T-helper 22 cell (primary cell): ENCODE measurements at places on chromosomes 16 and 17.

- DNase-seq: no peak
These were observed 12.0 kb downstream of the TBC1D16 start for GRCh38 chr17:80023481-80024205.

- DNase-seq: no peak
These were observed 16.8 kb downstream of the PDK2 start for GRCh38 chr17:50111673-50112655.

- no peak for DNase-seq
These were observed 6.4 kb downstream of the C16orf86 start for GRCh38 chr16:67672739-67673662.

GRCh38 chr17:70028397-70028796 is 46.6 kb upstream of the KCNJ16 start:
- DNase-seq: no peak

DNA sequence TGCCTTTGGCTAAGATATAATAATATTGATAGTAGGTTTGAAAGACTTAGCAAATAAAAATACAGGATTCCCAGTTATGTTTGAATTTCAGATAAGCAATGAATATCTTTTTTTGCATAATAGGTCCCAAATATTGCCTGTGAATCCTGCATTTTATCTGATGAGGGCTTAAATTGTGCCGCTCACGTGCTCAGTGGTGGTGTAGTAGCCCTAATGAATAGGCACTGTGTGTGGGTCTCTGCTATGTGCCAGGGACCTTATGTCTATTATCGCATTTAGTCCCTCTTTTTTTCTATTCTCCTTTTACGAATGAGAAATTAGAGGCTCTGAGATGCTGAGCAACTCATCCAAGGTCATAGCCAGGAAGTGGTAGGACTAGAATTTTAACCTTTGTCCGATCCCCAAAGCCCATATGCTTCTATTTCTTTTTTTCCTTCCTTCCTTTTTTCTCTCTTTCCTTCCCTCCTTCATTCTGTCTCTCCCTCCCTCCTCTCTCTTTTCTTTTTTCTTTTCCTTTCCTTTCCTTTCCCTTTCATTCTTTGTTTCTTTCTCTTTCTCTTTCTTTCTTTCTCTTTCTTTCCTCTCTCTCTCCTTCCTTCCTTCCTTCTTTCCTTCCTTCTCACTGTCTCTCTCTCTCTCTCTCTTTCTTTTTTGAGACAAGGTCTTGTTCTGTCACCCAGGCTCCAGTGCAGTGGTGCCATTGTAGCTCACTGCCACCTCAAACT is 47.2 kb downstream of the RGS9 start:
- no peak for DNase-seq

DNA sequence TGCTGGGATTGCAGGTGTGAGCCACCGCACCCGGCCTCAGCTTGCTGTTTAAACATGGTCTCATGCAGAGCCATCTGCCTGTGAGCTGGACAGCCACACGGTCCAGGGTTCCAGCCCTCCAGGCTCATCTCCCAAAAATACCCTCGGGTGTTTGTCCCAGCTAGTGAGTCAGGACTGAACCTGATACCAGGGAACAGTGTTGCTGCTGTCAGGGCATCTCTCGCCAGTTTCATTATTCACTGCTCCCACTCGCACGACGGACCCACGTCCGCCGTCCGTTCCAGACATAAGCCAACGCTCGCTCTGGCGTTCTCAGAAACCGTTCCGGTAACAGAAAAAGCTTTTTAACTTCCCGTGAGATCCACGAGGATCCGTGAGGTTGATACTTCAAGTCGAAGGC is 77.6 kb downstream of the NXN start:
- no peak for DNase-seq

DNA sequence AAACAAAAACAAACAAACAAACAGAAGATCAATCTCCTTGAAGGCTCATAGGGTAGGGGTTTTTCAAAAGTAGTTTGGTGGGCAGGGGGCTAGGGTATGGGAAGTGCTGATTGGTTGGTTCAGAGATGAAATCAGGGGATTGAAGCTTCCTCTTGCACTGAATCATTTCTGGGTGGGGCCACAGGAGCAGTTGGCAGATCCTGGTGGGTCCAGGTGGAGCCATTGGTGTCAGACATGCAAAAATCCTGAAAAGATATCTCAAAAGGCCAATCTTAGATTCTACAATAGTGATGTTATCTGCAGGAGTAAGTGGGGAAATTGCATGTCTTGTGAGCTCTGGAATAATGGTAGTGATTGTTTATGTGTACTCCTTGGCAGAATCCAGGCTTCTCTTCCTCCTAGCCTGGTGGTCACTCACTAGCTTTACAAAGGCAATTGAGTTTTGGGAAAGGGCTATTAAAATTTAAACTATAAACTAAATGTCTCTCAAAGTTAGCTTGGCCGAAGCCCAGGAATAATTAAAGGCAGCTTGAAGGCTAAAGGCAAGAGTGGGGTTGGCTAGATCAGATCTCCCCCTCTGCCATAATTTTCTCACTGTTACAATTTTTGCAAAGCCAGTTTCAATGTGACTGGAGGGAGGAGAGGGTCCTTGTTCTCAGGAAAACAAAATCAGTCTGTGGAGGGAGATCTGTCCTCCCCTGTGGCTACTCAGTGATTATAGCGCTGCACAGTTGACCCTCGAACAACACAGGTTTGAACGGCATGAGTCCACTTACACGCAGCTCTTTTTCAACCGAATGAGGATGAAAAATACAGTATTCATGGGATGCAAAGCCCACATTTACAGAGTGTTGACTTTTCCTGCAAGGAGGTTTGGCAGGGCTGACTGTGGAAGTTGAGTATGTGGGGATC is 45.2 kb downstream of the RNF112 start:
- DNase-seq: no peak

- DNase-seq: no peak
These were observed 153.5 kb downstream of the VPS53 start for GRCh38 chr17:561116-561515.

DNA sequence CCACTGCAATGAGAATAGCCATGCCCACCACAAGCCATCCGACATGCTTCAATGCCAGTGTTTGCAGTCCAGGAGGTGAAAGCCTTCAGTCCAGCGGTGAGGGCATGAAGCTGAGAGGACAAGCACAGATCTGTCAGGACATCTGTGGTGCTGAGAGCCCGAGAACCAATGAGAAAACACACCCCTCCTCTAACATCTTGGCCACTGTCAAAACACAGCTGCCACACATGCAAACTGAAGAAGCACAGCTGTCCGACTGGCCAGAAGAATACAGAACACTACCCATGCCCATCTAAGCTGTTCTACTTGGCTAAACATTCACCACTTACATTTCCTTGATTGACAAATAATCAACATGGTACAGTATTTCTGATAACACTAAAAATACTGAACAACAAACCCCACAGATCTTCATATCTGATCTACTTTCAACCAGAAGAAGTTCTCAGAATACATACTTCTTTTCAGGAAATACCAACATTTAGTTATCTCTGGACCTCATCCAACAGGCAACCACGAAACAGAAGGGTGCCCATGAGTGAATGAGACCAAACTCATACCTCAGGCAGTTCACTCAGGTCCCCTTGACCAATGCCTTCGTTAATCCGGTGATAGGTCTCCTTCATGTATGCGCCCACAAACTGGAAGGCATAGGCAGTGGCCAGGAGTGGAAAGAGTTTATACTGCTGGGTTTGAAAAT is 10.2 kb upstream of the FBF1 start:
- no peak for DNase-seq

DNA sequence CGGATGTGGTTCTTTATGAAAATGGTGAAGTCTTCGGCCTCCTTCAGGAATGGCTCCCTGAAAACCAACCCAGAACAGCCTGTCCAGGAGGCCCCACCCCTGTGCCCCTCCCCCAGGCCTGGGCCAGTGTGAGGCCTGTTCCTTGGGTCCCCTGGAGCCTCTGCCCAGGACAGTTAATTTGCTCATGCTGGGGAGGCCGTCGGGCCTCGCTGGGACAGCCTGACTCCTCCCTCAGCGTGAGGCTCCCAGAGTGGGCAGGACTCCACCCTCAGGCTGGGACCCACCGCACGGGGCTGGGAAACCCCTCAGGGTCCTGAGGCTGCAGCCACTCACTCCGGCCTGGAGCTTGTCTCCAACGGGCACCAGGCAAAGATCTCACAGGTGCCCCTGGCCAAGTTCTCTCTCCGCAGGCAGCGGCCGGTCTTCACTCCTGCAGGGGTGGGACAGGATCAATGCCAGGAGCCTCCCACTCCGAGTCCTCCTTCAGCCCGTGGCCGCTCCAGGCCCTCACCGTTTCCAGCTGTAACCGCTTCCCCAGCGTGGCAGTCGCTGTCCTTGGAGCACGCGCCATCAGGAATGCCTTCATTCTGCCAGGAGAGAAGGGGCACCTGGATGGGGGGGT is 5.8 kb downstream of the P2RX5 start:
- no peak for DNase-seq

DNA sequence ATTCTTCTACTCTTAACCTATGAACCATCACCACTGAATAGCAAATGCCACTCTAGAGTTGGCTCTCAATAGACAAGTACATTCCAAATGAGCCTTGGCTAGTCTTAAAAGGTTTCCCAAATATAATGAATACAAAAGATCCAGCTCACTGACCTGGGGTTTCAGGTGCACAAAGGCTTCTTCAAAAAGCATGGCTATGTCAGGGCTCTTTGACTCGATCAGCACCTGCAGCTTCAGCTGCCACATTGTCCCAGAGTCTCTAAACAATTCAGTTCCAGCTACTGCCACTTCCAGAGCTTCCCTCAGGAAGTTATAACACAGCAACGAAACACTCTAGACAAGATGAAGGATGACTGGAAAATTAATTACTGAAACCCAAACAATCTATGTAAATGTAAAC is 16.0 kb upstream of the COPRS start:
- no peak for DNase-seq

DNA sequence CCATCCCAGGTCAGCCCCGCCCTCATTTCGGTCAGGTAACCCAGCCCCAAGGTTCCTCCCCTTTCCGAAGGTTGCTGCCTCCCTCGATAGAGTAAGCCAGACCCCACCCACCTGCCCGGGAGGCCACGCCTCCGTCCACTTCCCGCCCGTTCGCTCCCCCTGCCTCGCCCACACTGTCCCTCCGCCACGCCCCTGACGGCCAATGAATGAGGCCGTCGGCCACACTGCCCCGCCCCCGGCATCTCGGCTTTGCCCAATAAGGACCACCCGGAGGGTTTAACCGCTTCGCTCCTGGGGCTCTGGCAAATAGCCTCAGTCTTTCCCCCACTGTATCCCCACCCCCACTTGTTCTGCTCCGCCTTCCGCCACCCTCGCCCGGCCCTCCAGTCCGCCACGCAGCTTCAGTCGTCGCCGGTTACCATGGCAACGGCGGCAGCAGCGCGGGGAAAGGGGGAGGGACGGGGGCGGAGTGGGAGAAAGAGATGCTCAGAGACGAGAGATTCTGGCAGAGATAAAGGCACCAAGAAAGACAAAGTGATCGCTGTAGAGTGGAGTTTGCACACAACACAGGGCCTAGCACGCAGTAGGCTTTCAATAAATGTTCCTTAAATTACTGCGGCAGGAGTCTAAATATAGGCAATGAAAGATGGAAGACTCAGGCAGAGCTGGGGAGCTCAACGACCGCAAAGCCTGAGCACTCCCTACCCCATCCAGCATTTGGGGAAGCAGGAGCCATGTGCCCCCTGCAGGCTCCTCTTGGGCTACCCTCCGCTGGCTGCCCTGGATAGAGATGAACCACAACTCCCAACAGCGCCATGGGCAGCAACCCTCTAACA is 5.1 kb downstream of the DLG4 start:
- DNase-seq: peak; percentile 98
